Naive B cell (primary cell): ENCODE measurements at places on chromosomes 11 and 22. TPM values are rescaled to one million over a fixed set of nuclear protein-coding genes. Genes with fewer than 3 reads are reported as not detected.

DNA sequence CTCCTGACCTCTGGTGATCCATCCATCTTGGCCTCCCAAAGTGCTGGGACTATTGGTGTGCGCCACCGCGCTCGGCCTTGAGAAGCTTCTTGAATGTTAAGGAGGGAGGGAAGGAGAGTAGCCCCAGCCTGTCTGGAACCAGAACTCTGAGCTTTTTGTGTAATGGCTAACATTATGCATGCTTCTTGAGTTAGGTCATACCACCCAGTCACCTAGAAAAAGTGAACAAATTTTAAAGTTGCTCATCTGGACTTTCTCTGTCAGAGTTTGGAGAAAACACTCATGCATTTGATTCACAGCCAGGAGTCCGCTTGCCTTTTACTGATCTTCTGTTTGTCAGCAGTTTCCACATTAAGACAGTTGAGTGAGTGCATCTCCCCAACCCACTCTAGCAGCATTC lies 82.1 kb downstream of the PPP6R3 start:
- no peak overlapping the region for H3K27ac ChIP-seq
- no peak overlapping the region for H3K4me3 ChIP-seq
- peaks cover 13% of the 10 kb centered on the region for H3K36me3 ChIP-seq

GRCh38 chr22:31898926-31899325 lies 45.4 kb upstream of the YWHAH start:
- H3K27me3 ChIP-seq: no peaks in the 10 kb centered on the region
- no peak overlapping the region for H3K4me3 ChIP-seq
- H3K36me3 ChIP-seq: peaks cover 16% of the 10 kb centered on the region
- H3K4me1 ChIP-seq: no peaks in the 10 kb centered on the region
- no peak for DNase-seq

GRCh38 chr11:19499999-19500398 lies 212.6 kb upstream of the NAV2 start:
- DNase-seq: no peak
- no peaks in the 10 kb centered on the region for H3K4me1 ChIP-seq
- peaks cover 10% of the 10 kb centered on the region for H3K27me3 ChIP-seq
- H3K27ac ChIP-seq: no peak overlapping the region
- H3K4me3 ChIP-seq: no peak overlapping the region
- H3K36me3 ChIP-seq: no peaks in the 10 kb centered on the region

DNA sequence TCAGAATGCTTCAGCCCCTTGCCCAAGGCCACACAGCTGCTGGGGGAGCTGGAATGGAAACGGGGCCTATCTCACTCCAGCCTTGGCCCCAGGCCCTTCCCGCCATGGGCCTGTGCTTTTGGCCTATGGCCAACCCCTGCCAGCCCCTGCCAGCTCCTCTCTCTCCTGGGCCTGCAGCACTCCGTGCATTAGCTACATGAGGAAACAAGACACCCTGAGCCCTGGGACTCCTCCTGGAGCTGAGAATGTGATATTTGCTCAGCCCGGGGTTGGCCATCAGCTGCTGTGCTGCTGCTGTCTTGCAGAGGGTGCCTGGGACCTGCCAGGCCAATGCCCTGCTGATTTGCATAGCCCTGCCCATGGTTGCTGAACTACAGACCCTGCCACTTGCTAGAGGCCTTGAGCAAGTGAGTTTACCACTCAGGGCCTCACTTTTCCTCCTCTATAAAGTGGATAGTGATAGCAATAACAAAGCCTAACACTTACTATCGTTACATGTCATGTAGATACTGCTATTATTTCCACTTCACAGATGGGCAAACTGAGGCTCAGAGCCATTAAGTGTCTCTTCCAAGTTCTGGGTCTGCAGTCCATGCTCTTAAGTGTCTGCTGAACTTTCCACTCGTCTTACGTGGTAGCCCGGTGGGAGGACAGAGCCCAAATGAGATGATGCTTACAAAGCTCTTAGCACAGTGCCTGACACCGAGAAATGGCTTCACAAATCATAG lies 99.6 kb downstream of the KIAA1671 start:
- no peaks in the 10 kb centered on the region for H3K4me1 ChIP-seq
- no peak overlapping the region for H3K4me3 ChIP-seq
- H3K27me3 ChIP-seq: peaks cover 22% of the 10 kb centered on the region
- no peak for DNase-seq
- no peak overlapping the region for H3K27ac ChIP-seq

DNA sequence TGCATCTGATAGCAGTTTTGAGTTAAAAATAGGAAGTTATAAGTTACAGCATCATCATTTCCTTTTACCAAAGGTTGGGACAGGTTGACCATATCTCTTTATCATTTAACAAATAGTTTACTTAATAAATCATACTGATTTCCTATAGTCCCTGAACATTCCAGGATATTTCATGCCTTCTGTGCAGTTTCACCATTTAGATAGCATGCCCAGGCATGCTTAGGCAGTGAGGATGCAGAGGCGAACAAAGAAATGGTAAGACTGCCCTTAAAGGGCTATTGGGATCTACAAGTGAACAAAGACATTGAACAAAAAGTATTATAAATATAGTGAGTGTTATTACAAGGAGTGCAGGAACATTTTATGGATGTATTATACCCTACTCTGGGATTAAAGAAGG lies 96.4 kb downstream of the PRMT3 start:
- H3K27me3 ChIP-seq: no peaks in the 10 kb centered on the region
- H3K4me1 ChIP-seq: no peaks in the 10 kb centered on the region
- no peak for DNase-seq
- H3K4me3 ChIP-seq: no peak overlapping the region
- no peak overlapping the region for H3K27ac ChIP-seq

- H3K4me1 ChIP-seq: peaks cover 18% of the 10 kb centered on the region
- DNase-seq: no peak
- H3K27me3 ChIP-seq: no peaks in the 10 kb centered on the region
- H3K4me3 ChIP-seq: peak overlapping the region; percentile 26
Measured at GRCh38 chr11:119266517-119267255, 50.2 kb downstream of the MCAM start.

DNA sequence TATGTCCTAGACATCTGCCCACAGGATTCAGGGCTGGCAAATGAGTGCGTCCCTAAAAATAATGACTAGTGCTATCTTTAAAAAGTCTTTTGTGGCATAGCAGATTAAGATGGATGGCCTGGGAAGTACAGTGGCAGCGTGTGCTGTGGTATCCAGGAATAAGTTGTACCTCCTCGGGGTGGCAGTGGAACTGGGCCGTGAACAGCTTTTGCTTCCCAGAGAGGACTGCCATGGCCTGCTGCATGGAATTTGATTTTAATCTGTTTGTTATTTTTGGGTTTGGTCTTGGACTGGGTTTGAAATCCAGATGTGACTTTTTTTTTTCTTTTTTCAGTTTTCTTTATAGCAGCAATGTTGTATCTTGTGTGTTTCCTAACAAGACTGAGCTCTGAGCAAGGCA lies 71.3 kb upstream of the PARVG start:
- peaks cover 3% of the 10 kb centered on the region for H3K36me3 ChIP-seq
- peaks cover 14% of the 10 kb centered on the region for H3K4me1 ChIP-seq
- no peaks in the 10 kb centered on the region for H3K27me3 ChIP-seq
- DNase-seq: no peak

The ZNF280B gene
- 2.8 TPM for polyA plus RNA-seq

The PLEKHA7 gene
- not detected for polyA plus RNA-seq

The FAM180B gene
- polyA plus RNA-seq: not detected

The C1QTNF4 gene
- not detected for polyA plus RNA-seq

The UBQLN3 gene
- not detected for polyA plus RNA-seq

The MMP10 gene
- polyA plus RNA-seq: not detected

The SULT4A1 gene
- polyA plus RNA-seq: not detected

The IRAG1 gene
- polyA plus RNA-seq: 0.90 TPM
